Fibroblast of villous mesenchyme (primary cell): ENCODE measurements at places on chromosomes 5 and 9. TPM values are rescaled to one million over a fixed set of nuclear protein-coding genes. Genes with fewer than 3 reads are reported as not detected.

GRCh38 chr9:123312306-123312877, 43.6 kb upstream of the CRB2 start:
- DNase-seq = no peak

GRCh38 chr5:14424011-14424685, 157.4 kb upstream of the OTULINL start:
- DNase-seq = no peak

The OTULIN gene
- total RNA-seq = 17.1 and 31.1 TPM in 2 replicates

GRCh38 chr9:27701016-27701415, 127.7 kb upstream of the C9orf72 start:
- DNase-seq = no peak

GRCh38 chr5:130138406-130139045, 234.3 kb downstream of the CHSY3 start:
- no peak for DNase-seq

The MCCC2 gene
- total RNA-seq = 23.2 and 25.9 TPM in 2 replicates

GRCh38 chr9:95480346-95480745, 36.4 kb downstream of the PTCH1 start:
- DNase-seq = no peak

- DNase-seq = no peak
Measured at GRCh38 chr5:92674321-92674720, 906.7 kb downstream of the NR2F1-AS1 start.

The GRXCR2 gene
- total RNA-seq = not detected in 2 replicates

GRCh38 chr5:143413958-143414669, 10.6 kb upstream of the NR3C1 start:
- DNase-seq = no peak

DNA sequence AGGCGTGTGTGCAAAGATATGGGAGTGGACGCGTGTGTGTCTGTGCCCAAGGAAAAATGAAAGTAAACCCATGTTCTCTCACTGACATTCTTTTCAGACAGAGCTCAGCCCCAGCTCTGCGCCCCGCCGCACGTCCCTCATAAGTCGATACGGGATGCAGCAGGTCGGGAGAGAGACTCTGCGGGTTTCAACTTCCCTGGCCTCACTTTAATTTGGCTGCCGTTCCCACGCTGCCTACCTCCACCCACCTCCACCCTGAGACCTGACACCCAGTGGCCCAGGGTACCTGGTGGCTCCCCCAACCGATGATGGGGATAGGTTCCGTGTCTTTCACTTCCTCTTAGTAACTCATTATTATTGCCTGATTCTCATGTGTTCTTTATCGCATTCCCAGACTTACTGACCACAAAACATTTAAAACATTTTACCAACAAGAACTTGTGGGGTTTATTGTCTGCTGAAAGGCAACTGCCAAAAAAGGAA, 19.4 kb downstream of the LHX2 start:
- peak; percentile 41 for DNase-seq

The ACTBL2 gene
- 0.43 and 0.97 TPM in 2 replicates for total RNA-seq

DNA sequence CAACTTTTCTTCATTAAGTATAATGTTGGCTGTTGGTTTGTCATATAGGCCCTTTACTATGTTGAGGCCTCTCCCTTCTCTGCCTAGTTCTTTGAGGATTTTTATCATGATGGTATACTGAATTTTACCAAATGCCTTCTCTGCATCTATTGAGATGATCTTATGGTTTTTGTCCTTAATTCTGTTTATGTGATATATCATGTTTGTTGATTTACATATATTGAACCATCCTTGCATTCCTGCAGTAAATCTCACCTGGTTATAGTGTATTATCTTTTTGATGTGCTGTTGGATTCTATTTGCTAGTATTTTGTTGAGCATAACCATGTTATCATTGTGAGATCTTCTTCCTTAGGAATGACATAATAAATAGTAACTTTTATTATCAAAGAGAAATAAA, 362.9 kb downstream of the CCDC171 start:
- DNase-seq = no peak

- DNase-seq = peak; percentile 4
Measured at GRCh38 chr5:178839319-178839704, 20.4 kb upstream of the ZNF354B start.

DNA sequence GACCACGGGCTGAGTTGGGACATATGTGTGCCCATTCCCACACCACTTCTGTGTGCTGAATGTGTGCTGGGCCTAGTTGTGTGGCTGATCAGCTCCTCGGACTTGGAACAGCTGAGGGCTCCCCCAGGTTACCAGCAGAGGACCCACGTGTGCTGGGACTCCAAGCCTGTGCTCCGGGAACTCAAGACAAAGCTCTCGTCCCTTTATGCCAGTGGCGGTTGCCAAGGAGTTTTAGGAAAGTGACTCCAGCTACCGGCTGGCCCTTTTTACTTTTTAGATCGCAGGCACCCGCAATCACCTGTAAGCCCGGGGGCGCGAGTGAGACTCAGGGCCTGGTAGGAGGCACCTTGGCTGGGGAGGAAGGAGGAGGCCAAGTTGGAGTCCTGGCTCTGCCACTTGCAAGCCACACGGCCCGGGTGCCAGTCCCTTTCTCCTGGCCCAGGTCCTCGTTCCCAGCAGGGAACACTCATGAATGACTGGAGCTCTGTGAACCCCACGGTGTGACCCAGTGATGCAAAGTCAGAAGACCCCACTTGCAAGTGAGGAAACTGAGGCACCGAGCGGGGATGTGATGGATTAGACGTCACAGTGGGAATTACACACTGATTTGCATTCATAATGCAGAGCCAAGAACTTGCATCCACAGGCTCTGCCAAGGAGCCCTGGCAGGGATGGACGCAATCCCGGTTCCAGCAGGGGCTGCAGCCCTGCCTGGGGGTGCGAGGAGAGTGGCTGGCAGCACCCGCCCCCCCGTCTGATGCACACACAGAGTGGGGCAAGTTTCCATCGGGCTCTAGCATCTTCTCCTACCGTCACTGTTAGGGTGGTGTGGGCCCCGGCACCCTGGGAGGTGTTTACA, 26.9 kb downstream of the CRB2 start:
- no peak for DNase-seq

DNA sequence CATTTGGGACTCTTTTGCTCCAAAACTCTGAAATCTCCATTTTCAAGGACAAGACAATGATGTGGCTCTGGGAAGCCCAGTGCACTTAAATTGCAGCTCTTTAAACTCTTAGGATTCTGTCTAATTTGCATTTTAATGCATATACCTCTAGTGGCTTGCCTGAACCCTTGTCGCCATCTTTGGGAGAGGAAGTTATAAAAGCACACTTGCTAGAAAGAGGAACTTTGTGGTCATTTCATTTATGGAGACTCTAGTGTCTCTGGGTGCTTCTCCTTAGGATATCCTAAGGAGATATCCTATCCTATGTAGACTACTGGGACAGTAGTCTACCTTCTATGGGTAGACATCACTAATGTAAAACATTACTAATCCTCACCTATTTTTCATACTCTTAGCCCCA, 77.3 kb upstream of the SLC1A3 start:
- DNase-seq = no peak

GRCh38 chr5:91225848-91226686, 157.1 kb downstream of the ARRDC3 start:
- no peak for DNase-seq

DNA sequence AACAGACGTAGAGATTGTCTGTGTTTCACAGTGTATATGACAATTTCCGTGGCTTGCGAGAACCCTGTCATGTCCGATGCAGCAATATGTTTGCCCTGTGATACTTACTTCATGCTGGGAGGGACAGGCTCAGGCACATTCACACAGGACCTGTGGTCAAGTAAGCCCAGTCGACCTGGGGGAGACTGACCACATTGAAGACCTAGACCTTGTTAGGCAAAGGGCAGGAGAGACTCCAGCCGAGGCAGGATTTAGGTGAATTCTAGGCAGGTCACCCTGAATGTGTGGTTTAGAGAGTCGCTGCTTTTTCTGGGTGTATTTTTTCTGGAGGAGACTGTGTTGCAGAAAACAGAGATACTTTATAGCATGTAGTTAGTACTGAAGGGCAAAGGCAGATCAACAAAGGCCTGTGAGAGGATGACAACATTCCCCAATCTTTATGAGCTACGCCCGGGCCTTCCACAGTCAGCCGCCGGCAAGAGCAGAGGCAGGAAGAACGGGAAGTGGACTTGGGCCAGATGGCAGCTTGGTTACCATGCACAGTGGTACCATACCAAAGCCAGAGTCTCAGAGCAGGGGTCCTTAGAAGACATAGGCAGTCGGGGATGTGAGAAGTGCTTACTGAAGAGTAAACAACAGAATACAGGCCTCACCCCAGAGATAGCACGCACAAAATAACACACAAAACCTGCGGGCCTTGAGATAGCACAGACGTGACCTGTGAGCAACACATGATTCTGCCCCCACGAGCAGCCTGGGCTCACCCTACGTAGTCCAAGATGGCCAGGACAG, 220.7 kb downstream of the CACNA1B start:
- DNase-seq = no peak

- DNase-seq = no peak
Measured at GRCh38 chr5:93715327-93715726, 26.1 kb downstream of the POU5F2 start.

DNA sequence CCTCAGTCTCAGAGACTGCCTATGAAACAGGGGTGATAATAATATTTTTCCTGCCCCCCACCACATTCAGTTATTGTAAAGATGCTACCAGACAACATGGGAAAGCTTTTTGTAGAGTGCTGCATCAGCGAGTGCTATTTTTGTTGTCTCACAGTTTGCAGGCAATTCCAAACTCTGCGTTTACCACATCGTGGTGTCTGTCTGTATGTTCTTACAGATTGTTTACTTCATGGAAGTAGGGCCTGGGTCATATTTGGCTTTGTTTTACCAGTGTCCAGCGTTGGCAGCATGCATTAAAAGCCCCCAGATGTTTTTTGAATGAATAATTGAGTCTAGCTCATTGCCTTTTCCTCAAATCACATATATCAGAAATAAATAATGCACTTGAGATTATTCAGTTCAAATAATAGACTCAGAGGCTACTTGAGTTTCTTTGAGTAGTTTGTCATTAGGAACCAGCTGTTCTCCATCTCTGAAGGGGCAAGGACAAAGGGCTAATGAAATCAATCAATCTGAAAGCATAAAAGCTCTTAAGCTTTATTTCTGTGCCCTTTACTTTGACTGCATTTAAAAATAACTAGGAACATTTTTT, 243.7 kb downstream of the CWC27 start:
- no peak for DNase-seq

- DNase-seq = no peak
Measured at GRCh38 chr5:139051392-139051791, 146.8 kb downstream of the SIL1 start.

DNA sequence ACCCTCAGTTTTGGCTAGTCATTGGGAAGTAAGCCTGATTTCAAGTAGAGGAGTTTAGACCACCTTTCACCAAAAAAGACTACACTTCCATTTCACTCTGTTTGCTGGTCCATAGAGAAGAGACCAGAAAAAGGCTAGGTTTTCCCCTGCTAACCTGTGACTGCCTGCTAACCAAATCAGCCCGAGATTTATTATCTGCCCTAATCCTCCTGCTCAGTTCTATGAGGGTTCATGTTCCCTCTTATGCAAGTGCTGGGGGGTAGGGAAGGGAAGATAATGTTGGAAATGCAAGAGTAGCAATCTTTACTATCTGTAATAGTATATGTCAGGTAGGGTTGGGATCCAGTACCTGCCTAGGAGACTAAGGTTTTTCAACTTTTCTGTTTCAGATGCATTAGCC, 51.6 kb upstream of the CCNG1 start:
- no peak for DNase-seq

DNA sequence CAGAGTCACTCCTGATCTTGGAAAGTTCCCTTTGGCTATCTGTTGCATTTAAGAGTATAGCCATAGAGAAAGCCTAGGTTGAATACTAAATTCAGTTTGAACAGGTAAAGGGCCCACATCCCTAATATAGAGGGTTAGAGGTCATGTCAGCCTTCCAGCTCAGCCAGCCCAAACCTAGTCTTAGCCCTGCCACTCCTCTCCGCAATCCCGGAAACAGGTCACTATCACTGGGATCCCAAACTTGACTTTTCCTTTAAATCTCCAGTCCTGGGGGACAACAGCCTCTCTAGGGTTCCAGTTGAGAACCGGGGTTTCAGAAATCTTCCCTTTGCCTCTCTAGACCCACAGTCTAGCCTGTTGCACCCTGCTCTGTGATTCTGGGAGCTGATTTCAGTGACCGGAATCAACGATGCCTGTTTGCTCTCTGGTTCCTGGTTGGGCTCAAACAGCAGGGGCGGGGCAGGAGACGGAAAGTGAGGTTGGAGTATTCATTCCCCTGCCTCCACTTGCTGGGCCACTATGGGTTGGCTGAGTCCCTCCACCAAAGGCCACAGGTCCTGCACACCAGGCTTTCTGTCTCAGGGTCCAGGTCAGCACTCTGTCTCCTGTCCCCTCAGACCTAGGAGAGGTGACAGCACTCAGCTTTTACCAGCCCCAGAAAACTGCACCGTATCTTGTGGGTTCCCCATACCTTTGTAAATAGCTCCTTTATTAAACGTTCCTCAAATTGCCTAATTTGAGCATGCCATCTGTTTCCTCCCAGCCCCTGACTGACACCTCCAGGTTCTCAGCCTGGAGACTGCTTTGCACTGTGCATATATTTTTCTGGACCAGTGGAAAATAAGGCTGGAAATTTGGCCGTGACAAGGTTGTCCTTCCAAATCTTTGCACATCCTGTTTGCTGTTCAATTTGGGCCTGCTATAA, 23.8 kb upstream of the CPEB4 start:
- no peak for DNase-seq

GRCh38 chr9:130565792-130566191, 13.6 kb upstream of the FUBP3 start:
- DNase-seq = no peak

DNA sequence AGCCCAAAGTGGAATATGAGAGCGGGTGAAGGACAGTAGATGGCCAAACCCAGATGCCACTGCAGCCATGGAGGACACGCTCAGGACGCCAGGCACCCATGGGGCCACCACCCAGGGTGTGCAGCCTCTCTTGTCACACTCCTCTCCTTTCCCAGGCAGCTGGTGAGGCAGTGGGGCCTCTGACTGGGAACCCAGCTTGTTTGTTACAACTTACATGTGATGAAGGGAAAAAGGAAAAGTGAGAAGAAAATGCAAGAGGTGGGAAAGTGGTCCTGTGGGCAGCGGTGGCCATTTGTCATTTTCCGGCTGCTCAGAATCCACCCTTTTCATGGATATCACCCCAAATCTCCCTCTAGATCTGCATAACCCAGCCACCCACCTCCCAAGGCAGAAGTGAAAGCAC, 62.7 kb upstream of the UNC5A start:
- DNase-seq = no peak

The TAF1L gene
- under 0.01 TPM in 1 of 2 replicates, not detected in the other for total RNA-seq

DNA sequence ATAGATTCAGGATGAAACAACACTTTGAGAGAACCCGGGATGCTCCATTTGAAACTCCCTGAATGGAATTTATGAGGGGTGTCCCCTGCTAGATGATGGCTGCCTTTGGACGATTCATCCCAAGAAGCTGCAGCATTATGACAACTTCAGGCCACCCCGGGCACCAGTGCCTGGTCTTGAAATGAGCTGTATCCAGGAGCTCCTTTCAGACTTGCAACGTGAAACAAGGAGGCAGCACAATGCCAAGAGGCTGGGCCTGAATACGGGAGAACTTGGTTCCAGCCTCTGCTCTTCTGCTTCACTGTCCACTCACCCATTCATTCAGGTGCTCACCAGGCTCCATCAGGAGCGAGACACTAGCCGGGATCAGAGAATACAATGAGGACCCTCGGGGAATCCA, 78.3 kb downstream of the STK10 start:
- DNase-seq = no peak

- no peak for DNase-seq
Measured at GRCh38 chr5:35656721-35657120, 39.1 kb downstream of the SPEF2 start.
